Activated CD8-positive, alpha-beta T cell treated with anti-CD3 and anti-CD28 coated beads for 36 hours (primary cell): ENCODE measurements at places on chromosomes 6 and 20.

DNA sequence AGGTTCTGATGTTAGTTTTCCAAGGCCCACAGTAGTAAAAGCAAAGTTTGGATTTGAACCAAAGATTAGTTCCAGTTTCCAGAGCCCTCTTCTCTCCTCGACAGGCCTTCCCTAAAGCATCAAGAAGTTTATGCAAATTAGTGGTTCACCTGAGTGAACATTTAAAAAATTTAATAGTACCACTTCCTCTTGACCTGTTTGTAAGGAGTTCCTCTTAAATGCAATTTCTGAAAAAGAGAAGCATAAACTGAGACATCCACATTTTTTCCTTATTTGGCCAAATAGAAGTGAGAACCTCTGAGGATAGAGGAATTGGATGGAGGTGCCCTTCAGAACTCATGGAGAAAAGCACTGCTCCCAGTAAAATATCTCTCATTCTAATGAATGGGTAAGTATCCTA is 1.2 kb upstream of the DSE start:
- DNase-seq: no peak

- DNase-seq: peak; percentile 73
These were observed 58.5 kb upstream of the PRSS16 start for GRCh38 chr6:27188885-27189418.

DNA sequence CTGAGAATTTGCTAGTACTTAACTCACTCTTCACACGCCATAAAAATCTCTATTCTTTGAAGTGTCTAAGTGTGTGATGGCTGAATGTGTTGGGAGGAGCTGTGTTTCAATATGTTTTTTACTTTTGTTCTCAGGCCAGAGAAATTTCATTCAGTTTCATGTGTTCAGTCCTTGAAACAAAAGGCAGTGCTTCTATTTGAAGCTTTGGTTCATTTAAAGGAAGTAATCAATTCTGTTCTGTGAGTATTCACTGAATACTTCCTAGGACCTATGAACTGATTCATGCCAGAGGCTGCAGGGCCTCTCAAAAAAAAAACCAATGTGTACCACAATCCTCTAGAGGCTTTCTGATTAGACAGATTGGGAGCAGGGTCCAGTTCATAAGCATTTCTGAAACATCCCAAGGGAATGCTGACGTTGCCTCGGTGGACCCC is 12.4 kb upstream of the F13A1 start:
- no peak for DNase-seq

GRCh38 chr6:130070792-130071191 is 52.4 kb downstream of the L3MBTL3 start:
- DNase-seq: no peak

DNA sequence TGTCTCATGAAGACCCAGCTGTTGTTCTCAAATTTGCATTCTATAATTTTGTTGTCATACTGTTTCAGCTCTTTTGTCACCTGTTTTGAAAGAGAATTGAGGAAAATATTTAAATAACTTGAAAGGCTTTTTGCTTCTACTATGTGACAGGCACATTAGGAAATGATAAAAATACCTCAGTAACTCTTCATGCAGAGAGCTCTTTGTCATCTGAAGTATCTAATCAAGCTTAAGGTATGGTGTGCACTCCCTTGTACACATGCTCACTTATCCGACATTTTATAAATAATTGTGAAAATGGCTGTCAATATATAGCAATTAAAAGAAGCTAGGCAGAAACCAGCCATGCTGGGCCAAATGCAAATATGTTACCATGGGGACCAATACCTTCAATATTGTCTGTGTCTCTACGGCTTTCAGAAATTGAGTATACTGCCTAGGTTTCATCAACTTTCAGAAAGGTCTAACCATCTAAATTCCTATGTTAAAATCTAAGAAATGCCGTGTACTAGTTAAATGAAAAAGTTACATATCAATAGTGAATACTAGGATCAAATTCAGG is 349.0 kb downstream of the RNGTT start:
- no peak for DNase-seq
